ENCODE measurements at places on chromosomes 11 and 22.

GRCh38 chr22:26548984-26549383, 36.7 kb upstream of the TFIP11 start:
- no peak for DNase-seq

GRCh38 chr11:46984987-46985386, 48.4 kb downstream of the CSTPP1 start:
- DNase-seq: no peak

GRCh38 chr22:20186183-20186870, 35.5 kb upstream of the CCDC188 start:
- peak; percentile 61 for DNase-seq

DNA sequence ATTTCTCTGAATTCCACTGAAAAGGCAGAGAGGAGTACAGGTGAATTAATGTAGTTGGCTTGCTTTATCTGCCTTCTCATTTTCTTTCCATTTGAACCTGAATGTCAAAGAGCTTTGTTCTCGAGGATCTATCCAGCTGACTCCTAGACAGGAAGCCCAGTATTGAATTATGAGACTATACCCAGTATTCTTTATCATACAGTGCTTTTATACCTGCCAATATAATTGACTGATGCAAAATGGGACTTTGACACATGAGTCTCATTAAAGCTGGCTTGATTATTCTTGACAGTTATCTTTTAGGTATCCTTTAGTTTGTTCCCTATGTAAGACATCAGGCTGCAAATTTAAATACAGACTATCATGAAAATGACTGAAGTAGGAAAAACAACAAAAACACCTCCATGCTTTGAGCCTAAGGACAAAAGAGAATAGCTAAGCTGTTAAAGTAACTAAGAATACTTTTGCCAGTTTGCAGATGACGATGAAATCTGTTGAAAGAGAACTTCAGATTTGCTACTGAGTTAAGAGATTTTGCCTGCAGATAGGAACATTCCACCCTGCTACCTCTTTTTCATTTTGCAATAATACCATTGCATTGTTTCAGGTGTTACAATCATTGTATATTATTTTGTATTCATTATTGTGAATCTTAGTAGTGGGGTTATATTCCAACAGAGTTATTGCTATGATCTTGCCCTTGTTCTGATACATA, 117.1 kb downstream of the ENTHD1 start:
- DNase-seq: no peak

- no peak for DNase-seq
Observed at GRCh38 chr11:134691295-134691873, 279.3 kb upstream of the B3GAT1 start.

GRCh38 chr11:96367342-96367741, 22.4 kb downstream of the CCDC82 start:
- DNase-seq: no peak

- no peak for DNase-seq
Observed at GRCh38 chr11:107623183-107623582, 32.2 kb downstream of the ELMOD1 start.

- DNase-seq: no peak
Observed at GRCh38 chr11:42890773-42891172, 421.0 kb upstream of the API5 start.

DNA sequence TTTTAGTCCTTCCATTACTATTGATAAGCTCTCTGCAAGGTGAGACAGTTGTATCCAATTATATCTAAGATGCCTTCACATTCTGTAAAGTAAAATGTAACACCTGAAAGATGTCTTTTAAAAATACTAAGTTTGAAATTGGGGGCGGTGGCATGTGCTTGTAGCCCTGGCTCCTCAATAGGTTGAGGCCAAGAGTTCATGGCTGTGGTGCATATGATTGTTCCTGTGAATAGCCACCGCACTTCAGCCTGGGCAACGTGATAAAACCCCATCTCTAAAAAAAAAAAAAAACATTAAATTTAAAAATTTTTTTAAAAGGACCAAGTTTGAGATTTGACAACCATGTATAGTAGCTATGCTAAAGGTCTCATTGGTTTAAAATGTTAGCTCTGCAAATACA, 20.5 kb downstream of the CAPRIN1 start:
- DNase-seq: no peak

DNA sequence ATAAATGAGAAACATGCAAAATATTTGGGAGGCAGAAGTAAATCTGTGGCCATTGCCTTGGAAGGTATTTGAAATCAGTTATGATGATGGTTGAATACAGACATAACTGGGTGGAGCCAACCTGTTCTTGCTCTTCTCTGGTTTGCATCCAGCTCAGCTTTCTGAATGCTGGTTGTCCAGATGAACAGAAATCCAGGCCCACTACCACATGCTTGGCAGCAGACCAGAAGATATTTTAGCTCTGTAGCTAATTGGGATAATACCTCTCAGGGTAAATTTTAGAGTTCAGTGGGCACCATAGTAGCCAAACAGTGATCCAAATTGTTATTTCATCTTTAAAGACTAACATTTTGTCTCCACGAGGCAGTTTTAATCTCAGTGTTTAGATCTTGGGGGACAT, 308.3 kb downstream of the RAB38 start:
- DNase-seq: no peak

GRCh38 chr11:121711939-121712338, 259.2 kb upstream of the SORL1-AS1 start:
- DNase-seq: no peak

DNA sequence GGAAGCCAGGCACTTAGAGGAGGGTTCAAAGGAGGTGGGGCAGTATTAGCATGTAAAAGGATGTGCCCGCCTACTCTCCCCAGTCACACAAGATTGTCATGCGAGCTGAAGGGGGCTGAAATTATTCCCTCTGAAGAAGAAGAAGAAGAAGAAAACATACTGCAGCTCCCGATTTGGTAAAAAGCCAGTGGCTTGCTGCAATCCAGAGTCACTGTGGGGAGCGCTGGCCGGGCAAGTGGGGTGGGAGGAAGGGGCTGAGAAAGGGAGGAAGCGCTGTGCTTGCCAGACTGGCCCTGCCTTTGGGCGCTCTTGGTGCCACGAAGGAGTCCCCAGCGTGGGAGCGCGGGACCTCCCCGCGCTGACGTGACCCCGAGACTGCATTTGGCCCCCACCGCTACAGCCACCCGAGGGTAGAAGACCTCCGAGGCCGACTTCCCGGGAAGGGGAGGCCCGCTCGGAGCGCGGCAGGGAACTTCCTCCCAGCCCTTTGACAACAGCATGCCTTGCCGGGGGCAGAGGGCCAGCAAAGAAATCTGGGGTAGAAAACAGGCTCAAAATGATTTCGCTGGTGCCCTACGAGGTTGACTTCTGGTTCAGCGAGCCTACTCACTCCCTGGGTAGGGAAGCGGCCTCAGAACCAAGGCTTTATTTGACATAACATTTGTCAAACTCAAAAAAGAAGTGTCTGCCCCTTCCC, 906.3 kb downstream of the DLG2 start:
- peak; percentile 77 for DNase-seq

DNA sequence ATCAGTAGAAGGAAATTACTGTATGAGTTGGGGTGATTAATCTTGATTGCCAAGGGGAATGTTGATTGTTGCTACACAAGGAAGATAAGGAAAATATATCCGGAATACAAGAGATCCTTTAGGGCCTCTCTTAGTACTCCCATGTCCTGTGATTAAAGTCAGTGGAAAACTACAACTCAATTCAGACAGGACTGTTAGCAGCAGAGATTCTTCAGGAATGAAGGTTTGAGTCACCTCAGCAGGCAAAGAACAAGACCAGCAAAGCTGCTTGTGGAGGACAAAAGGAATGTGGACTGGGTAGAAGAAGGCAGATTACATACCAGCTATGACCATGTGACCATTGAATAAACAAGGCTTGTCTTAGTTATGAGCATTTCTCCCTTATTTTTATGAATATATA, 478.2 kb downstream of the BUD13 start:
- no peak for DNase-seq

DNA sequence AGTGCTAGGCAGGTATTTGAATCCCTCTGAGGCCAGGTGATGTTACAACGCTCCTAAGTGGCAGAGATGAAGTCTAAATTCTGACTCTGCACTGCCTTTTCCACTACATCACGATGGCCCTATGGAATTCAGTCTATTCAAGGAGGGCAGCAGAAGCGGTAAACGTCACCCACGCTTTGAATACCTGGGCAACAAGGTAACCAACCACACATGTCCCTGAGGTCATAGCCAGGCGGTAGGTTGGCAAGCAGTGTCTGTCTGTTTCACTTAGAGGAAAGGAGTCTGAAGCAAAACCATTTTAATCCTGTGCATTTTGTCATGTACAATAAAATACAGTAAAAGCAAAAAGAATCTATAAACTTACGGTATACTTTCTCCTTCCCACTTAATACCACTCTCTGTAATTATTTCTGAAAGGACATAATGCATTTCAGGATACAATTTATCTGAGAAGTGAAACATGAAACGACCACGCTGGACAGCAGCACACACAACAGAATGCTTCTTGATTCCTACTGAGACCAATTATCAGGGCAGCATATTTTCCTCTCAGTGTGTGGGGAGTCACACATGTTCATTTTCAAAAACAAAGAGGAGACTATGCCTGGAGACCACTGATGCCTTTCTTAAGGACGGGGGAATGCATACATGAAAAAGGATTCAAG, 51.3 kb downstream of the PRDM10 start:
- no peak for DNase-seq

DNA sequence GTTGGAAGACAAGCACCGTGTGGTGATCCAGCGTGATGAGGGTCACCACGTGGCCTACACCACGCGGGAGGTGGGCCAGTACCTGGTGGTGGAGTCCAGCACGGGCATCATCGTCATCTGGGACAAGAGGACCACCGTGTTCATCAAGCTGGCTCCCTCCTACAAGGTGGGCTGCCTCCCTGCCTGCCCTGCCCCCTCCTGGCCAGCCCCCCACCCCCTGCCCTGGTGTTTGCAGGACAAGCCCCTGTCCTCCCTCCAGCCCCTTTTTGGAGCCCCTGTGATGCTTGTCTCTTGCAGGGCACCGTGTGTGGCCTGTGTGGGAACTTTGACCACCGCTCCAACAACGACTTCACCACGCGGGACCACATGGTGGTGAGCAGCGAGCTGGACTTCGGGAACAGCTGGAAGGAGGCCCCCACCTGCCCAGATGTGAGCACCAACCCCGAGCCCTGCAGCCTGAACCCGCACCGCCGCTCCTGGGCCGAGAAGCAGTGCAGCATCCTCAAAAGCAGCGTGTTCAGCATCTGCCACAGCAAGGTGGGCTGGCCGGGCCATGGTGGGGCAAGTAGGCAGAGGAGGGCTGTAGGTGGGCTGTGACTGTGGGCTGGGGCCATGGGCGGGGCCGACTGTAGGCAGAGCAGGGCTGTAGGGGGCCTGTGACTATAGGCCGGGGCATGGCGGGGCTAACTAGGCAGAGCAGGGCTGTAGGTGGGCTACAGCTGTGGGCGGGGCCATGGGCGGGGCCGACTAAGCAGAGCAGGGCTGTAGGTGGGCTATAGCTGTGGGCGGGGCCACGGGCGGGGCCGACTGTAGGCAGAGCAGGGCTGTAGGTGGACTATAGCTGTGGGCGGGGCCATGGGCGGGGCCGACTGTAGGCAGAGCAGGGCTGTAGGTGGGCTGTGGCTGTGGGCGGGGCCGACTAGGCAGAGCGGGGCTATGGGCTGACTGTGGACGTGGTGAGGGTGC, 13.6 kb downstream of the MUC2 start:
- no peak for DNase-seq

GRCh38 chr22:26701323-26701722, 43.9 kb downstream of the MIAT start:
- no peak for DNase-seq

GRCh38 chr11:30586251-30587144, at the start of gene MPPED2:
TSS of gene MPPED2 (minus strand) at chr11:30586353. CDS start at chr11:30580373, 5,980 bp downstream.
- DNase-seq: peak; percentile 88

GRCh38 chr11:117380676-117381075, 53.0 kb downstream of the CEP164 start:
- DNase-seq: no peak

DNA sequence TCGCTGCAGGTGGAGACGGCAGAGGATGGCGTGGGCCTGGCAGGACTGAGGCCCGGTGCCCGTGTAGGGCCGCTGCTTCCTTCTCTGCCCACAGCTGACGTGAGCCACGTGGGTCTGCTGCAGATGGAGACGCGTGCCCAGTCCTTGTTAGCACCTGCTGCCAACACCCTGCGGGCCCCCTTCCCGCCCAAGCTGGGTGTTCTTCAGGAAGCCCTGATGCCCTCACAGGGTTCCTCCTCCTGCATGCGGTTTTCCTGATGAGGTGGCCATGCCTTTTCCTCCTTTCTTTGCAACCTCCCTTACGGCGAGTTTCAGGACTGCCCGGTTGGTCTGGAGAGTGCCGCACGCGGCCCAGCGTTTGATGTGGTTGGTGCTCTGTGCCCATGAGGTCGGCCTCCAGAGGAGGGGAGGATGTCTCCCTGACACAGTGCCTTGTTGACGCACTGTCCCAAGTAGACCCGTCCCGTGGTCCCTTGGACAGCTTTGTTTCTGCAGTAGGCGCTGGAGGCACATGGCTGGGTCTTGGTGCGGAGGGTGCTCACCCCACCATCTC, 44.7 kb downstream of the AP2A2 start:
- DNase-seq: no peak

DNA sequence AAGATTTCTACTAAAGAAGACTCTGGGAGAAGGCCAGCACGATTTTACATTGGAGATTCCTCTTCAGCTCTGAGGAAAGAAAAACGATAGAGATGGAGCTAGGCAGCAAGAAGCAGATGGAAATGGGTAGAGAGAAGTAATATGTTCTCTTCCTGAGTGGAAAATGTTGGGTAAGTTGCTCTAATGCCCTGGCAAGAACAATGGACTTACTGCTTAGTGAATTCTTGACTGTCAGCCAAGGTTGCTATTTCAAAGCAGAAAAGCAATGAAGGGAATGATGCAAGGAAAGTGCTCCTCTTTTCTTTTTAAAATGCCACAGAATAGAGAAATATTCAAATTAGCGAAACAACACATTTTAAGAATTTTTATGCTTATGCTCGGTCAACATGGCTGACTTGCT, 38.4 kb upstream of the CWF19L2 start:
- DNase-seq: no peak

GRCh38 chr11:32701616-32702015, 92.8 kb downstream of the CCDC73 start:
- no peak for DNase-seq

DNA sequence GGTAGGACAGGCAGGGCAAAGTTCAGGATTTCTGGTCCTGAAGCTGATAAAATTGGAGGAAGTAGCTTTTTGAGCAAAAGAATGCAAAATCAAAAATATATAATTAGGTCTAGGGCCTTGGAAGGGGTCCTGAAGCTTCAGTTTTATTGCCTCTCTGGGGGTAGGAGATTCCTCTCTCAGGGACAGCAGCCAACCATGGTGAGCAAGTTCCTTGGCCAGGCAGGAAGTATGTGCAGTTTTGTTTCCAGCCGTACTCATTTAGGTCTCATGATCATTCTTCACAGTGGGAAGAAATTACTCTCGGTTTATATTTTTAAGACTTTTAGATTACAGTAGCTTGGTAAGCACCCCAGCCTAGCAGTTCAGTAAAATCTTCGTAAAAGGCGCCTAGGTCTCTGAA, 2.9 kb upstream of the RAB38 start:
- no peak for DNase-seq

DNA sequence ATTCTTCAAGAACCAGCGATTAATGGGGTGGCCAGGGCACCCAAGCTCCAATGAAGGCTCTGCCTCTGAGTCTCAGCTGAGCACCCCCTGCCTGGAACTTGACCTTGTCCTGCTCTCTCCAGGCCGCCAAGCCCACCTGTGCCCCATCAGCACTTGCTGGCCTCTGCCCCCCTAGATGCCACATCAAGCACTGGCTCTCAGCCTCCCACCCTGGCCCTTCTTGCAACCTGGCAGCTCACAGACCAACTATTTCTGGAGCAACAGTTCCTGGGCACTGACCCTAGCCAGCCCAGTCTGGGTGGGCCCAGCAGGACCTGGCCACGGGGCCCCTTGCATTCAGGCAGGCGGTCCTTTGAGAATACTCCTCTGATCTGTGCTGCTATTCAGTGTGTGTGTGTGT, 98.8 kb upstream of the PITPNB start:
- no peak for DNase-seq

- DNase-seq: peak; percentile 73
Observed at GRCh38 chr11:8267831-8268529, 4.3 kb upstream of the LMO1 start.
